CD4-positive, alpha-beta T cell (primary cell): ENCODE measurements at places on chromosomes 13 and 19. TPM values are rescaled to one million over a fixed set of nuclear protein-coding genes. Genes with fewer than 3 reads are reported as not detected.

LRRC25 gene
- 0.82 TPM for total RNA-seq

CYP4F8 gene
- not detected for total RNA-seq

STOML3 gene
- total RNA-seq, result not detected

ZNF98 gene
- not detected for total RNA-seq

DOCK9 gene
- total RNA-seq, result 76.3 TPM

CABP5 gene
- total RNA-seq, result not detected
